ENCODE measurements at places on chromosomes 5 and 9.

DNA sequence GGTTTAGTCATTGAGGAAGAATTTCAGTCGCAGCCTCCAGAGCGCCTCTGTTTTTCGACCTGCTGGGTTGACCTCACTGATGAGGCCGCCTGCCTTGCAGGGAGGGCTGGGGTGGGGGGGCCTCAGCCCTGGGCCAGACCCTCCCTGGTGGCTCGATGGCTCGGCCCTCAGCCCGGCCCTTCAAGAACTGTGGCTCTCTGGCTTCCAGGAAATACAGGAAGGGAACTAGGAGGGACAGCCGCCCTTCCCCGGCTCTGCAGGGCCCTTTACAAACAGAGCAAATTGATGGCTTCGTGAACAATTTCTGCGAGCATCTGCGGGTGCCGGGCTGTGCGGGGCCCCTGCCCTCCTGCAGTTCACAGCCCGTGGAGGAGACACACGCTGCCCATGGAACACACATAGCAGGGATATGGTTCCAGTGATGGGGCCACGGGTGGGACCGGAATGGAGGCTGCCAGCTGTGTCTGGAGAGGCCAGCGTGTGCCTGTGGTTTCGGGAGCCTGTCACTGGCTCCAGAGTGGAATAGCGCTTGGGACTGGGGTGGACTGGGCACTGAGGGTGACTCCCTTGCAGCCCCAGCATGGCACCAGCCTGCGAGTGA lies 39.6 kb downstream of the COL5A1 start:
- peak; percentile 80 for DNase-seq

DNA sequence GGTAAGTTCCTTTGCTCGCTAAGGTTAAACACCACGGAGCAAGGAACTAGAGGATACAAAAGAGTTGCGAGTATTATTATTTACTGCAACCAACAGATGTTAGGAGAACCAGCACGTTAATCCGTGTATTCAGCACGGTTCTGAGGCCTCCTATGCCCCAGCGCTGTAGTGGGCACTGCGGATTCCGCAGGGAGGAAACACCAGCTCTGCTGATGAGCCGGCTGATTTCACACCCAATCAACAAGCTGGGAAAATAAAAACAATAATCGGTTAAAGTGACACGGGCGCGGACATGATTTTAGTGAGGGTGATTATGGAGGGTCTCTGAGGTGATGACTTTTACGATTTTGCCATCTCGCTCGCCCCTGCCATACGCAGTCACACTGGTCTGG lies 702 bp upstream of the PRELID2 start:
- DNase-seq = no peak

DNA sequence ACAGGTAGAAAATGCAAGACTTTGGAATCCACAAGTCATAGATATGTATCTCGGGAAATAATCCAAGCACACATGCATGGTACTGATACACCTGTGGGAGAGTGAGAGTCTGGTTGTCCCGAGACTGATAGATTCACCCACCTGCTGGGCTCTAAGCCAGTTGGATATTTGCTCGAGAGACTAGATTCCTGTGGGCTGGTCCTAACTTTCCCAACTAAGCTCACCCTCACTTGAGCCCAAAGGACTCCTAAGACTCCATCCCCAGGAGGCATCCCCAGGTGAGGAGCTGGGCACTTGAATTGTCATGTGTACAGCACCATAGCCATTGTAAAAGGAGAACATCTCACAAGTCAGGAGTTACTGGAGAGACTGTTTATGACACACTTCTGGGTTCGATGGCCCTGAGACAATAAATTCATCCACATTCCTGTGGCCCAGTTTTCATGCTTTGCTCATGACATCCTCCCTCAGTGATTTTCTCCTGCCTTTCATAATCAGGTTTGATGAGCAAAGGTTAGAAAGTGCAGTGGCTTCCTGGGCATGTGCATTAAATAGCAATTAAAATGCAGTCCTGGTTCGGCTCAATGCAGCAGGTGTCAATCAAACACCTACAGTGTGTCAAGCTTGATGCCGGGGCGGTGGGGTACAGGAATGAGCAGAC lies 18.1 kb downstream of the SLC1A1 start:
- peak; percentile 29 for DNase-seq

DNA sequence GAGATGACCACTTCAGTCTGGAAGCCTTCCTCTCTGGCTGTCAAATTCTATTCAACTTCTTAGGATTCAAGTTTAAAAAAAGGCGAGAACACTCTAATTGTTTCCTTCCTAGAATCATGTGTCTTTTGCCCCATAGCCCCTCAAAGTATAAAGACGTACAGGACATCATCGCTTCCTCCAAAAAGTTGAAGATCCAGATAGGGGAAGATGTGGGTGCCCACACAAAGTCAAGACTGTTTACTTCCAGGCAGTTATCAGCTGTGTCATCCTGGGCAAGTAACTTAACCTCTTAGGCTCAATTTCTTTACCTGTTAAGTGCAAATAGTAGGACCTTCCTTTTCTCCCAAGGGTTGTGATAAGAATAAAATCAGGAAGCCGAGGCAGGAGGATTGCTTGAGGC lies 40.1 kb downstream of the PPARGC1B start:
- no peak for DNase-seq

DNA sequence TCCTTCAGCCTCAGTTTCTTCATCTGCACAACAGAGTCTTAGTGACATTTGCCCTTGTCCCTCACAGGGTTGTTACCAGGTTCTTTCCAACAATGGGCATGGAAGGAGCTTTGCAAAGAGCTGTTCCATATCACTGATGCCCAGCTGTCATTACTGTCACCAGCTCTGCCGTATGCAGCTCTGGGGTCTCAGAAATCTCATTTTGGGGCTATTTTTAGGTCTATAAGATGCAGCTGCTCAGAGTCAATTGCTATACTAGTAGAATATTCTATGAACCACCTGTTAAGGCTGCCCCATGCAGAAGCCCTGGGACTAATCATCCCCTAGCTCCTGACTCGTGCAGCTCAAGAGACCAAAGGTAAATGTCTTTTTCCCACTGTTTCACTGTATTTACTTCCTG lies 105.1 kb upstream of the TNPO1 start:
- DNase-seq = no peak

GRCh38 chr5:95080441-95080840 lies 204.5 kb downstream of the MCTP1 start:
- no peak for DNase-seq

DNA sequence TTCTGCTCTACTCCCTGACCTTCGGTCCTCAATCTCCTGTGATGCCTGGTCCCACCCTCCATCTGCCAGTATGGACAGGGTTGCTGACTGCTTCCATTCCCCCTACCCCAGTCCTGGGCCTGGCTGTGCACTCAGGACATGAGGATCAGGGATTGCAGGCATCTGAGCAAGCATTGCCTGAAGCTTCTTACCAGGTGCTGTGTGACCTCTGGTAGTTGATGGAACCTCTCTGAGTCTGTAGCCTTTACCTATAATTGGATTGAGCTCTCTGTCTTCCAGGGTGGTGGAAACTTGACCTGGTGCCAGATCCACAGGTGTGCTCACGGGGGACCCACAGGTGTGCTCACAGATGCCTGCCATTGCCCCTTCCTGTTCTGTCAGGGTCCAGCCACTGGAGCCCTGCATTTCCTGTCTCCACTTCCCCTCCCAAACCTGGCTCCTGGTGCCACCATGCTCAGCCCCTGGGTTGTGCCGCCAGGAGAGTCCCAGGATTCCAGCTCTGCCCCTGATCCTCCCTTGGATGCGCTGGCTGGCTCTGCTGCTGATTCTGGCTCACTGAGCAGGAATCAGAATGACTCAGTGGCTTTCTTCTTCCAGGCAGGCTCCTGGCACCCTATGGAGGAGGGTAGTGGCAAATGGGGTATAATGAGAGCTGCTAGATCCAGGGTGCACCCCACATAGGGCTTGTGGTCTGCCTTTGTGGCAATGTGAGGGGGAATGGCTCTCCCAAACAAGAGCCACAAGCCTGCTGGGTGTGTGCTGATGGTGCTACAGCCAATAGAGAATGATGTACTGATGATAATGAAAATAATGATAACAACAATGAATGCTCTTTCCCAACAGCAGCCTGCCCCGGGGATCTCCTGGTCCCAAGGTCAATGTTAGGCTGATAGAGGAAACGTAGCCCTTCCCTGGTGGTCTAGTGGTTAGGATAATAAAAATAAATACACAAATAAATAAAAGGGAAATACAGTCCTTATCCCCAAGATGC lies 35.2 kb upstream of the PSD2 start:
- peak; percentile 53 for DNase-seq

- peak; percentile 18 for DNase-seq
Measured at GRCh38 chr9:103734471-103734870, 359.6 kb upstream of the SMC2 start.

- no peak for DNase-seq
Measured at GRCh38 chr5:170010595-170010994, 30.3 kb upstream of the INSYN2B start.

GRCh38 chr5:36150676-36151433 lies 832 bp downstream of the LMBRD2 start:
- peak; percentile 42 for DNase-seq

DNA sequence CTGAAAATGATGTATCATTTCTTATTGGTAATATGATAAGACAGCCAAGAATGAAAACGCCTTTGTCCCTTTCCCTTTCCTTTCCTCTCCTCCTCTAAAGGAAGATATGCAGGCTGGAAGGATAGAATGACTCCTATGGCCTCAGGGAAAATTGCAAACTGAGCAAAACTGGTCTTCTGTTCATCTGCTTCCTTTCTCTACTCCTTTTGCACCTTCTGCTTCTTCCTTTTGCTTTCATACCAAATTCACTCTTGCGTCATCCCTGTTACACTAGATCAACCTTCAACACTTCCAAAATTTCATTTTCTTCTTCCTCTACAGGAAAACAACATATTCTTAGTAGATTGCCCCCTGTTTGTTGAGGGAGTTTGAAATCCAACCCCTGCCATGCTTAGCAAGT lies 234.1 kb downstream of the ADAMTS6 start:
- no peak for DNase-seq

- no peak for DNase-seq
Measured at GRCh38 chr5:131615957-131616356, 19.1 kb downstream of the RAPGEF6 start.

DNA sequence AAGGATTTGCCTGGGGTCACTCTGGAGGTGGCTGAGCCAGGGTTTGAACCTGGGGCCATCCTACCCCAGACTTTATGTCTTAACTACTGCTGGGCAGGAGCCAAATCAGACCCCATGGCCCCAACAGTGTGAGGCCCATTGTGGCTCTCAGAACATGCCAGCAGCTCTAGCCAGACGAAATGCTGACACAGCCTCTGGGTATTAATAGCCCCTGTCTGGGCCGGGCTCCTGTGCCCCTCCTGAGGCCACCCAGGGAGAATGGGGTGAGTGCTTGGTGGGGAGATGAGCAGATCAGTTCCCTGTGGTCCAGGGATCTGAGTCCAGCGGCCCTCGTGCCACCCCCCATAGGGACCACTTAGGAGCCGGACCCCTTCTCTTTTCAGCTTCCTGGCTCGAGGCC lies 2.2 kb upstream of the PLPP7 start:
- DNase-seq = no peak

DNA sequence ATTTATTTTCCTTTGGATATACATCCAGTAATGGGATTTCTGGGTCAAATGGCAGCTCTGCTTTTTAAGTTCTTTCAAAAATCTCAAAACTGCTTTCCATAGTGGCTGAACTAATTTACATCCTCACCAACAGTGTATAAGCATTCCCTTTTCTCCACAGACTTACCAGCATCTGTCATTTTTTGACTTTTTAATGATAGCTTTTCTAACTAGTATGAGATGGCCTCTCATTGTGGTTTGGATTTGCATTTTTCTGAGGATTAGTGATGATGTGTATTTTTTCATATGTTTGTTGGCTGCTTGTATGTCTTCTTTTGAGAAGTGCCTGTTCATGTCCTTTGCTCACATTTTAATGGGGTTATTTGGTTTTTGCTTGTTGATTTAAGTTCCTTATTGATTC lies 90.0 kb upstream of the HMHB1 start:
- DNase-seq = no peak

DNA sequence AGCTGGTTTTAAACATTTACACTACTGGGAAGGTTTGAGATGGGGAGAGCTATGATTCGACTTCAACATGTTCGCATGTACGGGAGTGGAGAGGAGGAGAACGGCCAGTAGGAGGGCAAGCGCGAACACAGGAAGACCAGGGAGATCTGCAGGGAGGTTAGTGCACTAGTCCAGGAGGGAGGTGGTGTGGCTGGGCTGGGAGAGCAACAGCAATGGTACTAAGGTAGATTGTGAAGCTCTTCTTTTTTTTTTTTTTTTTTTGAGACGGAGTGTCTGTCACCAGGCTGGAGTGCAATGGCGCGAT lies 16.6 kb downstream of the IER5L start:
- no peak for DNase-seq

DNA sequence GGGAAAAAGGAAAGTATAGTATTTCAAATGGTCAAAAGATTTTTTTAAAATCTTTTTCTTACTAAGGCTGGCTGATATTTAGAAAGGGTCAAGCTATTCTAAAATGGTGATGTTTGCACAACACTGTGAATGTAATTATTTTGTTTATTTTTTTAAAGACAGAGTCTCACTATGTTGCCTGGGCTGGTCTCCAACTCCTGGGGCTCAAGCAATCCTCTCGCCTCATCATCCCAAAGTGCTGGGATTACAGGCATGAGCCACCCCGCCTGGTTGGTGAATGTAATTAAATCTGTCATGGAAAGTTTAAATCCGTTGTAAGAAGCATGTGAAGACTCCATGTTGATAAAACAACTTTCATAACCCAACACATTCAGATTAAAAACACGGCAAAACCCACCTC lies 2.6 kb downstream of the UBTD2 start:
- peak; percentile 60 for DNase-seq

GRCh38 chr5:13695076-13695712 lies 249.3 kb downstream of the DNAH5 start:
- DNase-seq = no peak

GRCh38 chr5:60340326-60340725 lies 359.6 kb downstream of the DEPDC1B start:
- no peak for DNase-seq

- no peak for DNase-seq
Measured at GRCh38 chr5:146890066-146890465, 11.5 kb upstream of the PPP2R2B start.

GRCh38 chr5:168070761-168071160 lies 220.7 kb upstream of the WWC1 start:
- DNase-seq = no peak

DNA sequence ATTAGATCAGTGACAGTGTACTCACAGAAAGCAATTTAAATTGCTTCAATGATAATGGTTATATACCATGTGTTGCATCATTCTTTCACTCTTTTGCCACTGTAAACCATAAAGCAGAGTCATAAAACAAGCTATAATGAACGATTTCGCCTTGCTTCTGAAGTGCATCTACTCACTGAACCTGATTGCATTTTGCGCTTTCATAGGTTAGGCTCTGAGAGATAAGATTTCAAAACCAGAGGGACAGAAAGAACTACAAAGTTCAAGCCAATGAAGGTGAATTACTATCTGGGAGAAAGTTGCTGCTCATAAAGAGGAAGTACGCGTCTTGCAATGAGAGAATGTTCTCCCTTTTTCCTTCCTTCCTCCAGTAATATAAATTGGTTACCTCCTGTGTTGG lies 412.7 kb downstream of the CETN3 start:
- no peak for DNase-seq
